ENCODE measurements at places on chromosomes 3 and 15. TPM values are rescaled to one million over a fixed set of nuclear protein-coding genes. Genes with fewer than 3 reads are reported as not detected.

The TRANK1 gene
- 11.3 TPM for total RNA-seq

The PCYT1A gene
- 30.2 TPM for total RNA-seq

The RTP1 gene
- not detected for total RNA-seq

- H3K4me3 ChIP-seq: no peak overlapping the region
- H3K4me1 ChIP-seq: peaks cover 9% of the 10 kb centered on the region
- DNase-seq: peak; percentile 3
- no peak overlapping the region for H3K27ac ChIP-seq
- peaks cover 27% of the 10 kb centered on the region for H3K27me3 ChIP-seq
Measured at GRCh38 chr3:3015185-3016089, 94.7 kb downstream of the IL5RA start.

- peaks cover 28% of the 10 kb centered on the region for H3K4me1 ChIP-seq
- DNase-seq: peak; percentile 58
- H3K4me3 ChIP-seq: no peak overlapping the region
- H3K27me3 ChIP-seq: no peaks in the 10 kb centered on the region
- no peak overlapping the region for H3K27ac ChIP-seq
- no peaks in the 10 kb centered on the region for H3K36me3 ChIP-seq
Measured at GRCh38 chr3:54951405-54951804, 23.5 kb upstream of the LRTM1 start.

The HGD gene
- total RNA-seq: 1.2 TPM

- no peak overlapping the region for H3K4me3 ChIP-seq
- DNase-seq: no peak
- H3K4me1 ChIP-seq: peaks cover 10% of the 10 kb centered on the region
- no peaks in the 10 kb centered on the region for H3K27me3 ChIP-seq
- H3K36me3 ChIP-seq: no peaks in the 10 kb centered on the region
- H3K27ac ChIP-seq: no peak overlapping the region
Measured at GRCh38 chr3:117748131-117748530, 1038.6 kb downstream of the TUSC7 start.

The FOXL2NB gene
- total RNA-seq: not detected

- peaks cover 47% of the 10 kb centered on the region for H3K4me1 ChIP-seq
- peak overlapping the region; percentile 38 for H3K27ac ChIP-seq
- DNase-seq: no peak
- peak overlapping the region; percentile 99 for H3K4me3 ChIP-seq
Measured at GRCh38 chr3:105866656-105867653, 1.9 kb downstream of the CBLB start.

DNA sequence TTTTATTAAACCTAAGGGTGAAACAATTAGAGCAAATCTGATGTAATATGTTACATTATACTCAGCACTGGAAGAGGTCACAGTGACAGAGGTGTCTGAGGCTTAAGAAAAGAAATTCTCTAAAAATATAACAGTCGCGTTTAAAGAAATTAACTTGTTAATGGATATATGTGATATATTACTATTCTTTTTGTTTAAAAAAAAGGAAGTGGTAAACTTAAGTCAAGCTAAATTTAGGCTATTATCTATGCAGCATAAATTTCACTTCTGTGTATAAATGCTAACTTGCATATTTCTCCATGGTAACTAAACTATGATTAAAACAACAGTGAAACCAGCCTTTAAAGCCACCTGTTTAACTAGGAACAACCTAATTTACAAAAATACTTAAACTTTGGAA is 191.3 kb downstream of the FOXP1 start:
- DNase-seq: no peak
- no peaks in the 10 kb centered on the region for H3K27me3 ChIP-seq
- H3K36me3 ChIP-seq: no peaks in the 10 kb centered on the region

DNA sequence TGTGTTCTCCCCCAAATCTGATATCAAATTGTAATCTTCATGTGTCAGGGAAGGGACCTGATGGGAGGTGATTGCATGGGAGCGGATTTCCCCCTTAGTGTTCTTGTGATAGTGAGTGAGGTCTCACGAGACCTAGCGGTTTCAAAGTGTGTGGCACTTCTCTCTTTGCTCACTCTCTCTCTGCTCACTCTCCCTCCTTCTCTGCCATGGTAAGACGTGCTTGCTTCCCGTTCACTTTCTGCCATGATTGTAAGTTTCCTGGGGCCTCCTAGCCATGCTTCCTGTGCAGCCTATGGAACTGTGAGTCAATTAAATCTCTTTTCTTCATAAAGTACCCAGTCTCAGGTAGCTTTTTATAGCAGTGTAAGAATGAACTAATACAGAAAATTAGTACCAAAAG is 30.6 kb upstream of the OR5H6 start:
- H3K27ac ChIP-seq: no peak overlapping the region
- no peaks in the 10 kb centered on the region for H3K27me3 ChIP-seq
- no peaks in the 10 kb centered on the region for H3K4me1 ChIP-seq
- H3K4me3 ChIP-seq: no peak overlapping the region

The CD96 gene
- not detected for total RNA-seq

GRCh38 chr15:29563112-29563511 is 259.2 kb downstream of the TJP1 start:
- no peak for DNase-seq
- H3K36me3 ChIP-seq: peaks cover 3% of the 10 kb centered on the region
- no peak overlapping the region for H3K4me3 ChIP-seq
- peaks cover 4% of the 10 kb centered on the region for H3K4me1 ChIP-seq
- no peak overlapping the region for H3K27ac ChIP-seq

DNA sequence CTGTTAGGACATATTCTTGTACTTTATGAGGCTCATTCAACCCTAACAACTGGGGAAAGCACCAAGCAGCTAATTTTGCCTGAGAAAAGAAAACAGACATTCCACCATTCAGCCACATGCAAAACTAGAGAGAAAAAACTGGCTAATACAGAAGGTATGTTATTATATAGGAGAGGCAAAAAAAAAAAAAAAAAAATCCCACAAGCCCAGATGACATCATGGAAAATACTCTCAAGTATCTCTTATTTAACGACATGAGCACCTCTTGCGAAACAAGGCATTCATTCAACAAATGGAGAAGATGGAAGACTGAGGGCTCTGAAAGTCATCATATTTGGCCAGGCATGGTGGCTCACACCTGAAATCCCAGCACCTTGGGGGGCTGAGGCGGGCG is 61.5 kb downstream of the PRICKLE2 start:
- H3K4me1 ChIP-seq: peaks cover 19% of the 10 kb centered on the region
- H3K4me3 ChIP-seq: no peak overlapping the region
- no peak for DNase-seq
- peaks cover 12% of the 10 kb centered on the region for H3K36me3 ChIP-seq

- no peak overlapping the region for H3K27ac ChIP-seq
- no peaks in the 10 kb centered on the region for H3K4me1 ChIP-seq
- H3K4me3 ChIP-seq: no peak overlapping the region
- no peak for DNase-seq
Measured at GRCh38 chr15:35616498-35617271, 70.7 kb upstream of the DPH6 start.

DNA sequence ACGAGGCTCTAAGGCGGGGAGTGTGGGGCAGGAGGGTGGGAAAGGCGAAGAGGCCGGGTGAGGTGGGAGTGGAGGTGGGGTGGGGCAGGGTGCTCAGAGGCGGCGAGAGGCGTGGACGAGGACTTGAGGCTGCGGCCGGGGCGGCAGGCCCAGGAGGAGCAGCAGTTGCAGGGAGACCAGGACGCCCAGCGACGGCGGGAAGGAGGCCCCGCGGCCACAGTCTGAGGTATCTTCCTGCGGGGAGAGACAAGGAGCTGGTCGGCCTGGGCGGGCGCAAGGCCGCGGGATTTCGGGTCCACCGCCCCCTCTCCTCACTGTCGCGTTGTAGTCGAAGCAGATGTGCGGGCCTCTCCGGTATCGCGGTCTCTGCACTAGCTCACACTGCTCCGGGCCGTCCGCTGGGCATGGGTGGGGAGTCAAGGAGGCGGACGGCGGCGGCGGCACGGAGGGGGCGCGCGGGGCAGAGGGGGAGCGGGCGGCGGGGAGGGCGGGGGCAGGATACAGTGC is 5.3 kb upstream of the TMEM115 start:
- H3K27me3 ChIP-seq: no peaks in the 10 kb centered on the region
- DNase-seq: no peak
- H3K36me3 ChIP-seq: no peaks in the 10 kb centered on the region
- peaks cover 12% of the 10 kb centered on the region for H3K4me1 ChIP-seq

DNA sequence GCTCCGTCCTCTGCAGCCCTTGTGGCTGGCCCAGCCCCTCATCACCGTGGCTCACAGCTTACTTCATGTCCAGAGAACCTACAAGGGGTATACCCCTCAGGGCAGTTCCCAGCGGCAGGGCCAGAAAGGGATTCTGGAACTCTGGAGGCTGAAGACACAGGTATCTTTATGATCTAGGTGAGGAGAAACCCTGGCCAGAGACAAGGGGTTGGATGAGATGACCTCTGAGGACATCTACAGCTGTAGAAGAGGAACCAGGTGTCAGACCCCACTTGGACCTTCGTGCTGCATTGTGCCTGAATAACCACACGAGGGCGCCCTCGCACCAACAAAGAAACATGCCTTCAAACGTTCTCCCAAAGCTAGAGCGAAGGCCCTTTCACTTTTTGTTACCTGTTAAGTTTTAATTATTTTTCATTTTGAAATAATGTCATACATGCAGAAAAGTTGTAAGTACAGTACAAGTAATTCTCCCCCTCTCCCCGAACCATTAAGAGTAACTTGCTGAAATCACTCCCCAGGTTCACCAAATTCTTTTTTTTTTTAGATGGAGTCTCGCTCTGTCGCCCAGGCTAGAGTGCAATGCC is 118.7 kb upstream of the SMAD3 start:
- H3K36me3 ChIP-seq: no peaks in the 10 kb centered on the region
- peaks cover 5% of the 10 kb centered on the region for H3K27me3 ChIP-seq

The GP9 gene
- total RNA-seq: not detected

The UPK1B gene
- not detected for total RNA-seq
